ENCODE measurements at places on chromosomes 11 and 22.

DNA sequence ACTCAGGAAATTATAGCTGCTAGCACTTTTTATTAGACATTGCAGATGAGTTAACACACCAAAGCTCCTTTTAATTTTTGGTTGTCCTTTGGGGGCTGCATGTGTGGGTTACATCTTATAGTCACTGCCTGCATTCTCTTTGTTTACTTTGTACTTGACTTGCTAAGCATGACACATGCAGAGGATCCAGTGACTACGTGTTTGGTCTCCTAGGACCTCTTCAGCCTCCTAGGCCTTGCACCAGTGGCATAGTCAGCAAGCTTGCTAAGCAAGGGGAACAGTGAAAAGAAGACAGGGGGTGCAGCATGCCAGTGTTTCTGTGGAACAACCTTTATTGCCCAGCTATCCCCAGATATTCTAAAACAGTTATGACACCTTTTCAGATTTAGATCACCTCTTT lies 108.2 kb downstream of the PAX6 start:
- no peak for DNase-seq

DNA sequence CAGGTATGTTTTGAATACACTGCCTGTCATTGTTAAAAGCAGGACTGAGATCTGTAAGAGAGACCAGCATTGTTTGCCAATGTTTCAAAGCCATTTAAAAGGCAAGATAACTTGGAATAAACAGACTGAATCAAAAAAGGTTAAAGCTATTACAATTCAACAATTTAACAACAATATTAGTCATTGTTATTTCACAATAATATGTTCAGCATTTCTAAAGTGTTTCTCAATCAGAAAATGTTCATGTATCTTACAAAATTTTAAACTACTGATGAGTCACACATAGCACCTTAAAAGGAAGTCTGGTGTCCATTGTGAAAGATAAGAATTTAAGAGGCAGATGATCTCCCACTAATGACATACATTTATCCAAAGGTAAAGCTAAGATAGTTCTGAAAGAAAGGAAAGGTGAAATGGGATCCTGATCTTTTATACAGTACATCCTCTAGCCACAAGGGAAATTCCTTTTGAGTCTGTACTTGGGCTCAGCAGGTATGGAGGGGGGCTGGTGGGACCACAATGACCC lies 79.7 kb downstream of the MAML2 start:
- no peak for DNase-seq

GRCh38 chr22:46574993-46575910 lies 37.8 kb upstream of the CELSR1 start:
- no peak for DNase-seq

DNA sequence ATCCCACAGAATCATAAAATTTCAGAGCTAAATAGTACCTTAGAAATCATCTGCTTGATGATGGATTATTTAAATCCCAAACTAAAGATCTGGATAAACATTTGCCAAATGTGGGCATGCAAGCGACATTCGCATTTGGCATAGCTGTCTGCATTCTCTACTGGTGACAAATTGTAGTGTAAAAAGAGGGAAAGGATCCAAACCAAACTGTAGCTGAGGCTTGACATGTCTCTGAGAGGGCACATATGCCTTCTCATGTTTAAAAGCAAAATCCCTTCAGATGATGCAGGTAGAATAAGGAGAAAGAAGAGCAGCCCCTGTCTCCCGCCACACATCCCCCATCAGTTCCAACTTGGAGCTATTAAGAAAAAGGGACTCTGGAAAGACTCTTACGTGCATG lies 257.5 kb upstream of the MTNR1B start:
- no peak for DNase-seq

GRCh38 chr11:102320188-102320587 lies 2.9 kb downstream of the BIRC3 start:
- no peak for DNase-seq

DNA sequence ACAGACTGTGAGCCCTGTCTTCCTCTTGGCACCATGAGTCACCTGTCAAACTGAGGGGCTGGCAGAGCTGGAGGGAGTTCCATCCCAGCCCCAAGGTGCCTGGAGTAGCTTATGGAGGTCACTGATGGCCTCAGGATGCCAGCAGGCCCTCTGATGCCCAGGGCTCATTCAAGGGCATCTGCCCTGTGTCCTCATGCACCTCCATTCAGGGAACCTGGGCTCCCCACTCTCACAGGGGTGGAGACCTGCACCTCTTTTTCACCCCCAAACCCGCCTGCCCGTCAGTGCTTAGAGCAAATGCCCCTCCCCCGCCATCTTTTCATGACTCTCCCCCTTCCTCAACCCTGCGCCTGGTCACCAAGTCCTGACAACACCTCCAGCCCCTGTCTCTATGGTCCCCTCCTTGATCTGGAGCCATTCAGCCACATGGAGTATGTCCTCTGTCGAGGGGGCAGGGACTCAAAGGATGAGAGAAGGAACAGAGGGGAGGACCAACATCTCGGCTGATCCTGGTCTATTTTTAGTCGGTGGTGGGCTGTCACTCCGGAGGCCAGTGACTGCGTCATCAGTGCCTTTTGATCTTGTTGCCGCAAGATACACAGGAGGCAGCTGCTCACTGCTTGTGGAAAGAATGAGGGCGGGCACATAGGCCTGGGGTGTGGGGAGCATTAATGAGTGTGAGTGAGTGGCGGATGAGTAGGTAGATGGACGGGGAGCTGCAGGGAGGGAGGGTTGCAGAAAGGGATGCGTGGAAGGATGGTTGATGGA lies 72.2 kb downstream of the CDKN1C start:
- no peak for DNase-seq

DNA sequence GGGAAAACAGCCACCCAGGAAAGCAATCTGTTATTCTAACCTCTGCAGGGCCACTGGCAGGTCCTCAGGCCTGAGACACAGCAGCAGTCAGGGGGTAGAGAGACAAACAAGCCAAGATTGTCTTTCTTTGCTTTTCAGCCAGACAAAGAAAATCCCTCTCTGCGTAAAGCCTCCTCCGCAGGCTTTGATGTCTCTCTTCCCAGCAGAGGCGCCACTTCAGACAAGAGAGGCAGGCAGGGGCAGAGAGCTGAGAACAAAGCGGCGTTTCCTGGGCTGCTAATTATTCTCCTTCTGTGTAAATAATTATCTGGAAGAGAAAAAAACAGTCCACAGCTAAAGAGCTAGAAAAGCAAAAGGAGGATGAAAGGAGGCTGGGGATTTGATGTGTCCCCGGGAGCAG lies 102.7 kb upstream of the SEZ6L start:
- no peak for DNase-seq

- DNase-seq: peak; percentile 59
Observed at GRCh38 chr11:118437208-118438125, 1.2 kb downstream of the KMT2A start.

DNA sequence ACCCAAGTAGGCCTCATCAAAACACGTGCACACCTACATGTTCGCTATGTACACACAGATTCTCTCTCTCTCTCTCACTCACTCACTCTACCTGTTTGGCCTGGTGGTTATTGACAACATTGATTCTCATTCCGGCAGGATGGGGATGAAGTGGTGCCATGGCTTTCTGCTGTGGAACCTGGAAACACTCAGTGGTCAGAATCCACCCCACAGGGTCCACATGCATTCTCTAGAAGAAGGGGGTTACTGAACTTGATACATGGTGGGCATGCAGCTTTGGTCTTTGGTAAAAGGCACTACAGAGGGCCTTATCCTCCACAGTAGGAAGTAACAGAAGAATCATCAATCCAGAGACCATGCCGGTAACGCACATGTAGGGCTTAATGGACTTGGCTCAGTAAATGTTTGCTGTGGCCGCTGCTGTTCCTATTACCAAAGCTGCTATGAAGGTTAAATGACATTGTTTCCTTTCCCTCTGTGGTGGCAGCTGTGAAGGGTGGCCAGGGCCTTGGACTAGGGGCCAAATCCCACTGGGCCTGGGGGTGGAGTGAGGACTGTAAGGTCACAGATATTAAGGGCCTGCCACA lies 12.7 kb downstream of the POLDIP3 start:
- no peak for DNase-seq

All from activated CD4-positive, alpha-beta T cell treated with anti-CD3 and anti-CD28 coated beads, Interleukin-2, amount 50 U/mL, for 48 hours (primary cell).